Stimulated activated CD8-positive, alpha-beta memory T cell treated with anti-CD3 and anti-CD28 coated beads, Interleukin-4, amount 100 ng/mL, for 4 hours (primary cell): ENCODE measurements at places on chromosomes 1 and 21.

DNA sequence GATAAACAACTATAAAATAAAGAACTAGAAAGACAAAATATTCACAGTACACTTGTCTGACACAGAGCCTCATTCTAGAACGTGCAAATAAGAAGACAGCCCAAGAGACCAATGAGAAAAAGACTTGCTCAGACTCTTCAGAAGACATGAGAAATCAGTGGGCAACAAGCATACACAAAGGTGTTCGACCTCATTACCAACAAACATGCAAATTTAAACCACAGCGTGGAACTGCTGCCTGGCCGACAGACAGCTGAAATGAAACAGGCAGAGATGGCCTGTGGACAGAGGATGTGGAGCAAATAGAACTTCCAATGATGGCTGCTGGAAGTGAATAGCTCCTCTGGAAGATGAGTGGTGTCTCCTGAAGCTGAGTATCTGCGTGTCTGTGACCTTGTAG is 22.4 kb upstream of the COL6A1 start:
- no peak for DNase-seq

DNA sequence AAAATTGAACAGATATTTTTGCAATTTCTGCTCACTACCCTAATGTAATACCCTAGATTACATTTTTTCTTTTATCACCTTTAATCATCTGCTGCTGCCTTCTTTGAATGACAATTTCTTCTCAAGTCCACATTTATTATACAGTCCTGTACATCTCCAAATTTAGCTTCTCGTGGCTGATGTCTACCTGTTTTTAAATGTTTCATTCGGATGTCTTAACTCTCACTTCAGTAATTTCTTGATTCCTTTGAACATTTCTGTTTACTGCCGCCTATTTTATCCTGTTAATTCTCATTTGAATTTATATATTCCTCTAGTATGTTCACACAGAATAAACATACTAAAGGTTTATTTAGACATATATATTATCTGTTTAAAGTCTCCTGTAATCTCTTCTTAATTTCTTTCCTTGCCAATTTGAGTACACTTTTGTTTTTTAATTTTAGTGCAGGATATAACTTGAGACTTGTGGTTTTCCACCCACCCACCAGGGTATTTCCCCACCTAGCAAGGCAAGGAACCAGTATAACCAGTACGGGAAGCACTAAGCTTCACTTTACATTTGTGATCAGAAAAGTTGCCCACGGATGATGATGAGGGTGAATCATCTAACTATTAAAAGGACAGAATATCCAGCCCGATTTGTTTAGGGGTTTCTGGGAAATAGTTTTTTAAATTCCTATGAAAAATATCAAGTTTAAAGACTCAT is 12.7 kb downstream of the INSL5 start:
- DNase-seq, result peak; percentile 28

DNA sequence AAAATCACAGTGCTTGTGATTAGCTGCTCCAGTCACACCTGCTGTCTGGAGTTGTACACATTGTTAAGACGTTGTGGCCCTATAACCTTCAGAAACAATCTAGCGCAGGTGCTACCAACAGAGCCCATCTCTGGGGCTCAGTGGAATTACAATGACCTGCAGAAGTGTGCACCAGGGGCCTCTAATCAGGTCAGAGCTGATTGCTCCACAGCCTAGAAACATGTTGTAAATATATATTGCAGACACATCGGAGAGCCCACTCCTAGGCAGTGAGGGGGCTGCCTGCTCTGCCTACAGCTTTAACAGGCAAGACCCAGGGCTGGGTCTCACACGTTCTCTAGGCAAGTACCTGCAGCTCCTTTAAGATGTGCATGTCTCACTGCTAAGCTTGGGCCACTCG is 302.0 kb downstream of the SIPA1L2 start:
- no peak for DNase-seq

DNA sequence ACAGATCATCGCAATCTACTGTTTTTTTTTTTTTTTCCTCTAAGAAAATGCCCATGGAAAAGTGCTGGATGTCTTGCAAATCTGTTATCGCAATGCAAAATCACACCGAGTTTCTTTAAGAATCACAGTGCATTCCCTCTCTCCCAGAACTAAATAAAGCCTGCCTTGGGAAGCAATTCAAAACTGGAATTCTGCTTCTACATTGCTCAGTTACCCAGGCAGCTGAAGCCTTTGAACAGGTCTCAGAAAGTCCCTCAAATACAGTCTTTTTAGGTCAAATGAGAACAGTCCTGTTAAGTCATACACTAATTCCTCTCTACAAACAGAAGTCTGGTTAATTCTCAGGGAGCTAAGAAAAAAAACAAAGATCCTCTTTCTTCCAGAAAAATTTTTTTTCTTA is 46.3 kb downstream of the SLC30A10 start:
- no peak for DNase-seq

GRCh38 chr1:216804111-216804510 is 80.9 kb upstream of the ESRRG start:
- no peak for DNase-seq

DNA sequence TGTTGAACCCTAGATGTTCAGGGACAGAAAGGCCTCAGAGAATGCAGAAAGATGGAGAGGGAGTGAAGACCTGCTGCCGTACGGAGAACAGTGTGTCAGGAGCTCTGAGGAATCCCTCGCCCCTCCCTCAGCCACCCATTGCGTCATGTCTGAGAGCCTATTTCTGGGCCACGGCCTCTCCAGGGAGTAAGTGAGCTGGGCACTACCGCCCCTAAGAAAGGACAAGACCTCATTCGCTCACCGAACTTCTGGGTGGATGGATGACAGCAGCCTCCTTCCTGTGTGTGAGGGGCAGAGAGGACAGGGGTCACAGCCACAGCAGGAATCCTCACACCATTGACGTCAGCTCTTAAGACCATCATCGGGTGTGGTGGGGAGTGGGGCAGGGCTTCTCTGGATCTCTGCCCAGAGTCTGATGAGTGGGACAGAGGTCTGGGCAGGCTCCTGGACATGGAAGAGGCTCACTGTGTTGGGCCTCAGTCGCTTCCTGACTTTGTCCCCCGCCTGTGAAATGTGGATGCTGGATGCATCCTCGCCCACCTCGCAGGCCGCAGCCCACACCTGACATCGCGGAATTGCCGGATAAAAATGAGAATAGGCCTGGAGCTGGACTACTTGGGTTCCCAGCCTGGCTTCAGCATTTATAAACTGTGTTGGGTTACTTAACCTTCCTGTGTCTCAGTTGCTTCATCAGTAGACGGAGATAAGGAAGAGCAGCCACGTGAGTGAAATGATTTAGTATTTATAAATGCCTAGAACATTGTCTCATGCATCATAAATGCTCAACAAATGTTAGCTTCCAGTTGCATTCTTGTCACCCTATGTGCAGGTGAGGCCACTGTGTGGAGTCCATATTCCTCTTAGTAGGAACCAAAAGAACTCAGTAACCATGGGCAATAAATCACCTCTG is 238.6 kb downstream of the TRABD2B start:
- DNase-seq, result no peak

DNA sequence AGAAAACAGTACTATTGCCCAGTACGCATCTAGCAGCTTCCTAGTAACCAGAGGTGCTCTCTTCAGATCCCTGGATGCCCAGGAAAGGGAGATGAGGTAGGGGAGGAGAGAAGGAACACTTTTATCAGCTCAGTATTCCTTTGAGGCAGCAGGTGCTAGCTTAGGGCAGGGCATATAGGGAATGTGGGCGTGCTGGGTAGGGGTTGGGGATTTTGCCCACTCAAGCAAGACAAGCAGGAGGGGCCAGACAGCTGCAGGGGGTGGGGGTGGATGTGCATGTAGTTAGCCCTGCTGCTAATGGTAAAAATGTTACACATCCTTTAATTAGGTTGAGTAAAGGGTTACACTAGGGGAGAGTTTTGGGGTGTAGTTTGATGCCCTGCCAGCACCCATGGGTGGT is 18.1 kb upstream of the AVPR1B start:
- no peak for DNase-seq

DNA sequence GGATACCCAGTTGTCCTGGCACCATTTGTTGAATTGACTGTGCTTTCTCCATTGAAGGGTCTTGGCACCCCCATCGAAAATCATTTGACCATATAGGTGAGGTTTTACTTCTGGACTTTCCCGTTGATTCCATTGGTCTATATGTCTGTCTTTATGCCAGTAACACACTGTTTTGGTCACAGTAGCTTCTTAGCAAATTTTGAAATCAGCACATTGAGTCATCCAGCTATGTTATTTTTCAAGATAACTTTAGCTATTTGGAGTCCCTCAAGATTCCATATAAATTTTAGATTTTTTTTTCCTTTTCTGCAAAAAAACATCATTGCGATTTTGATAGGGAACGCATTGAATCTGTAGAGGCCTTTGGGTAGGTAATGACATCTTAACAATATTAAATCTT is 235.6 kb downstream of the SMYD3 start:
- DNase-seq, result no peak

- no peak for DNase-seq
These were observed 77.5 kb downstream of the FMN2 start for GRCh38 chr1:240169188-240169587.

DNA sequence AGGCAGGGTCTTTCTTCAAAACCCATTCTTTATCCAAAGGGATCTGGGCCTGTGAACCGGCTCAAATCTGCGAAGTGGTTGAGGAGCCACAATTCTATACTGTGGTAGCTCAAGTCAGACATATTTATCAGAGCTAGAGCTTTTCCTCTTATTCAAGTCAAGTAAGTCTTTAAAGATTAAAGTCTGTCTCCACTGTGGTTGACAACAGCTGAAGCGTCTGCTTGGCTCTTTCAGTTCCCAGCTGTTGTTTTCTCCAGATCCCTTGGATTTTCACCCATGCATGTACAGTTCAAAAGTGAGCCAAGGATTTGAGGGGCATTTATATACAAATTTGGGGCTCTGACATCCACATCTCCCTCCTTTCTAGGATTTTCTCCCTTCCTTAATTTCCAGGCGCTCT is 66.9 kb downstream of the C1orf185 start:
- no peak for DNase-seq

- no peak for DNase-seq
These were observed 148.7 kb upstream of the SPAG17 start for GRCh38 chr1:118333601-118334210.

- DNase-seq, result no peak
These were observed 193.3 kb upstream of the SNX7 start for GRCh38 chr1:98468111-98468717.

DNA sequence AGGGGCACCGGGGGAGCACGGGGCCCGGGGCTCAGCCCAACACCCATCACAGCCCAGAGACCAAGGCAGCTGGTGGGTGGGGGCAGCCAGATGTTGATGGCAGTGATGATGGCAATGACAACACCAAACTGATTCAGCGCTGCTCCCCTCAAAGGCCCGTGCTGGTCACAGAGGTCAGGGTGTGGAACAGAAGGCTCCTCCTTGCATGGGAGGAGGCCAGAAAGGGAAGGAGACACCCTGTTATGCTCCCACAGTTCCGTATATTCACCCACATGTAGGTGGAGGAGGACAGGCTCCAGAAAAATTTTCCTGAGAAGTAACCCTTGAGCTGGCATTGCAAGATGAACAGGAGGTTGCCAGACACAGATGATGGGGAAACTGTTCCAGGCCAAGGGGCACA is 414 bp downstream of the GUCA2B start:
- DNase-seq, result no peak

GRCh38 chr1:181150842-181151241 is 62.3 kb downstream of the IER5 start:
- DNase-seq, result no peak

DNA sequence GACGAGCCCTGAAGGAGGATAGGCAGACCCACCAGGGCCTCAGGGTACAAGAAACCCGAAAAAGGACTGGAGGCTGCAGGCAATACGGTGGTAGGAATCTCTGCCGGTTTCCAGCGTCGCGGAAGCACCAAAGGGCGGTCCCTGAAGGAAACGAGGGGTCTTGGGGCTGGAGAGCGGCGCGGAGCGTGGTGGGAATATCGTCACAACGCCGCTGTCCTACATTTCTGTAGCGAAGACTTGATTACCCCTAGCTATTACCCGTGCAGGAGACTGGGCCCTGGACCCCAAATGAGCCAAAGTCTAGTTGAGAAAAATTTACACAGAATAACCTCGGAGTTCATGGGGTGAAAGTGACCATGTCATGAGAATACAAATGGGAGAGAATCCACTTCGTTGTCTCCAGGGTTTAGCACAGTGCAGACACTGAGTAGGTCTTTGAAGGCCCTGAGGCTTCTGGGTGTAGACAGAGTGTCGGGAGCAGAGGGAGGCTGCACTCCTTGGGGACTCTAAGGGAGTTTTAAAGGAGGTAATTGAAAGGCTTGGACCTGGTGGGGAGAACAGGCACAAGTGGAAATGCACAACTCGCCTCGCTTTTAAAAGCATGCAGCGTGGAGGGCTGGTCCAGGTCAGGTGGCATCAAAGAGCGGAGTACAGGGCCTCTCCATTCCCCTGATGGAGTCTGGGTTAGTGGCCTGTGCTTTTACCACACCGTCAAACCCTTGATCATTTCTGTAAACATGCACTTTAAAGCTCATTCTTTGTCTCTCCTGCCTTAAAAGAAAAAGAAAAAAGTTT is 1.5 kb downstream of the ATP1A1 start:
- no peak for DNase-seq

DNA sequence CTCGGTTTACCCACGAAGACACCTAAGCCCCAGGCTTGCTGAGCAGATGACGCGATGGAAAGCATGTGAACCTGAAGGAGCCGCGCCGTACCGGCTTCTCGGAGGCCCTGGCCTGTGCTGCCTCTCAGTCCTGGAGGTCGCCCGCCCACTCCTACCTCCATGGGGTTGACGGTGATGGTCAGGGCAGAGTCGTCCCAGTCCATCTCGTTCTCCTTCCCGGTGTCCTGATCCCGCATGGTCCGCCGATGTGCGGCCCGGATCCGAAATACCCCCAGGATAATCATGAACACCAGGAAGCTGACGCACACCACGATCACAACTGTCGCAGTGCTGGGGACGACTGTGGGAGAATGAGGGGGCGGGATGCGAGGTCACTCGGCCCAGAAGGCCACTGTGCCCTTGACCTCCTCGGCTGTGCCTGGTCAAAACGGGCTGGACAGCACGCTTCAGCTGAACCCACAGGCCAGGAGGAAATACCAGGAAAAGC is 79.6 kb downstream of the PIK3CD start:
- no peak for DNase-seq

DNA sequence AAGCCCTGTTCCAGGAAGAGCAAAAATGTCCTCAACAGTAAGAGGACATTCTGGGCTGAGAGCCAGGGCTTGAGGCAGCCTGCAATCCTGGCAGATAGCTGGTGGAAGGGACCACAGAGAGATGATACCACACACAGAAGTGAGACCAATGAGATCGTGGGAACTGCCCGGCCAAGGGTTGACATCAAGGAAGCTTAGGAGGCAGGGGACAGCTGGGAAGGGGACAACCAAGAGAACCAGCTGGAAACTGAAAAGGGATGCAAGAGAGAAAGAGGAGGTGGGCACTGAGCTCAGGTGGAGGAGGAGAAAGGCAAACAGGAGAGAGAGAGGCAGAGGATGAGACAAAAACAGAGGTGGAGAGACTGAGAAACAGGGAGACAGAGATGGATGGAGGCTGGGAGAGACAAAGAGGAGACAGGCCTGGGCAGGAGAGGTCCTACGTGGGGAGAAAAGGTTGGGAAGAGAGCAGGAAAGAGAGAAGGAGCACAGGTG is 9.2 kb downstream of the PDZK1IP1 start:
- DNase-seq, result no peak

- DNase-seq, result no peak
These were observed 12.2 kb upstream of the TNR start for GRCh38 chr1:175755516-175756070.
